A549 (cell line): ENCODE measurements at places on chromosomes 5 and 9.

- DNase-seq: no peak
These were observed 670 bp upstream of the KIF2A start for GRCh38 chr5:62305358-62305714.

GRCh38 chr5:168372356-168372946 lies 81.0 kb downstream of the WWC1 start:
- no peak for DNase-seq

DNA sequence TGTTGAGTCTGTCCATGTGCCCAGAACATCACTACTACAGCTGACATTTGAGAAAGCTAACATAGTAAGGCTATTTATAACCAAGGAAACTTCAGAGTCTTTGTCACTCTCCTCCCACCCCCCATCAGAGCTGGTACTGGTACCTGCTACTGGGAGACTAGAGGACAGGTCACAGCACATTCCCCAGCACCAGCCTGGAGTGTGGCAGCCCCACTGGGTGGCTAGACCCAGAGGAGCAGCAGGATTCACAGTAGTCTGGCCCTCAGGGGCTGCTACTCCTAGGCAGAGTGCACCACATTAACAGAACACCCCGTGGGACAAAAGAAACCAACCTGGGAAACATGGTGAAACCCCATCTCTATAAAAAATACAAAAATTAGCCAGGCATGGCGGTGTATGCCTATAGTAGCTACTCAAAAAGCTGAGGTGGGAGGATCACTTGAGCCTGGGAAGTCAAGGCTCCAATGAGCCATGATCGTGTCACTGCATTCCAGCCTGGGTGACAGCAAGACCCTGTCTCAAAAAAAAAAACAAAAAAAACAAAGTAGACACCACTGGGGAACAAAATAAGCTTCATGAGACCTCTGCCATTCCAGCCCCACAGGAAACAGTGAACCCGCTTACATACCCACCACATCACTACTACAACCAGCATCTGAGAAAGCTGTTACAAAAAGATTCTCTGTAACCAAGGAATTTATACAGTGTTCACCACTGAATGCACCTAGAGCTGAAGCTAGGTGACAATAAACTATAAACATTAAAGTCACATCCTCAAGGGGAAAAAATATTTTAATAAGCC lies 26.3 kb upstream of the PTGER4 start:
- no peak for DNase-seq

DNA sequence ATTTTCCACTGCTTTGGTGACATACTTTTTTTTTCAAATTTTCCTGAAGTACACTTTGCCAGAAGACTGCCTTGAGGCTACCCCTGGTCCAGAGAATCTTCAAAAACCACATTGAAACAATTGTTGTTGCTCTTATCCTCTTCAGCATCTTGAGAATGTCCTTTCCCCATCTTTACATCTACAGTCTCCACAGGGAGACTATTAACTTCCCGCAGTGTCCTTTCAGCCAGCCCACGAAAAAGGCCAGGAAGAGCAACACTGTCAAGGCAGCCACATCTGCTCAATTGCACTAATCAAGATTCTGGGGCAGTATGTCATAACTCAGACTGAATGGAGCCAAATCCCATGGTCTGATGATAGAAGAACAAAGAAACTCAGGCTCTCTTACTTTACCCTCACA lies 148.3 kb downstream of the ENC1 start:
- DNase-seq: no peak

GRCh38 chr5:174935854-174936474 lies 211.6 kb downstream of the MSX2 start:
- DNase-seq: peak; percentile 68

- no peak for DNase-seq
These were observed 2.7 kb upstream of the MYMK start for GRCh38 chr9:133527444-133527920.

- no peak for DNase-seq
These were observed 345.8 kb upstream of the KLF9 start for GRCh38 chr9:70760228-70760627.

DNA sequence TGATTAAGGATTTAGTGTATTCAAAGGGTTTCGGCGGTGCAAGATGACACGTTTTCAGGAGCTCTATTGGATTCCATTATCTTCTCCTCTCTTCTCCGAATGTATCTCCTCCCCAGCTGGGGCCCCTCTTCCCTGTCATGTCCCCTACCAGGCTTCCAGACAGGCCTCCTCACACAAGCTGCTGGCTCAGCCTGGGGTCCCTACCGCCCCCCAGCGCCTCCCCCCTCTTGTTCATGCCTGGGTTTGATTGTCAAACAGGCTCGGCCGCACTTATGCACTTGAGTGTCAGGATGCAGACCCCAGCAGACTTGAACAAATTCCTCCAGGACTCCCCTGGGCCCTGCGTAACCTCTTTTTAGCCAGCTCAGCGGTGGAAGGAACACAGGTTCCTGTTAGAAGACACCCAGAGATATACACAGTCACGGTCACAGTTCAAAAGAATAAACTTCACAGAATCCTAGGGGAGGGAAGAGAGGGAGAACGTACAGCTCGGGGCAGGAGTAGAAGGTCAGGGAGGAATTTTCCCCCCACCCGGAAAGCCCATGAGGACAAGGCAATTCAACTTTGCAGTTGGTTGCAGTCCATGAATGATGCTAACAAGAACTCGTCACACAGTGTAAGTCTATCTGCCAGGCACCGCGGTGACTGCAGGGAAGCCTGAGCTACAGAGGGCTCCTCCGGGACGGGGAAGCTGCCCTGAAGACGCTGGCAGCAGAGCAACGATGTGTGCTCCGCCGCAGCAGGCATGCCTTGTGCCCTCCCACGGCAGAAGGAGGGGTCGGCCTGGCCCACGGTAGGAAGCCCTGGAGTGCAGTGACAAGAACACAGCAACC lies 560.0 kb downstream of the BNC2 start:
- DNase-seq: no peak

DNA sequence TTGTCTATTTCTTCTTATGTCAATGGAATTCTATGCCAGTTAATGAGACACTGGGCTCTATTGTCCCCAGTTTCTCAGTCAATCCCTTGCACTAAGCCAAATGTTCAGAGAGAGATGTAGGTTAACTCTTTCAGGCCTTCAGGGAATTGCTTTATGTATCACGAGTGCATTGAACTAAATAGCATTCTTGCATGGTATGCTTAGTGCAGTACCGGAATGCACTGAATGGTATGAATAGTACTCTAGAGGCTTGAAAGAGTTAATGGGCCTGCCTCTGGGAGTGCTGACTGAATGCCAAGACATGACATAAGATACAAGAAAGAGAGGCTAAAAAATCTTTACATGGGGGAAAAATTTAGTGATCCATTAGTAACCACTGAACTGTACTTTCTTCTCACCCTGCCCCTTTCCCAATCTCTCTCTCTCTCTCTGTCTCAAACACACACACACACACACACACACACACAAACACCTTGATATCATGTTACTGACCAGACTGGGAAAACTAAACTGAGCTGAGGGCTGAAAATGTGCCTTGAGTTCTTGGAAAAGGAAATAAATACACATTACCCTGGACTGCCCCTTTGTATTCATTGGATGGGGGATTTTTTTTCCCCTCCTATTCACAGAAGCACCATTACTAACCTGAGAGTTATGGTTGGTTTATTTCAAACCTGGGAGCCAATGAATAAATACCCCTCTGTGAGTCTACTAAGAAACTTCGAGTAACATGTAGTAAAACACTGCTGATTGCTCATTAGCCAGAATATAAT lies 35.4 kb upstream of the TMC1 start:
- DNase-seq: peak; percentile 16

DNA sequence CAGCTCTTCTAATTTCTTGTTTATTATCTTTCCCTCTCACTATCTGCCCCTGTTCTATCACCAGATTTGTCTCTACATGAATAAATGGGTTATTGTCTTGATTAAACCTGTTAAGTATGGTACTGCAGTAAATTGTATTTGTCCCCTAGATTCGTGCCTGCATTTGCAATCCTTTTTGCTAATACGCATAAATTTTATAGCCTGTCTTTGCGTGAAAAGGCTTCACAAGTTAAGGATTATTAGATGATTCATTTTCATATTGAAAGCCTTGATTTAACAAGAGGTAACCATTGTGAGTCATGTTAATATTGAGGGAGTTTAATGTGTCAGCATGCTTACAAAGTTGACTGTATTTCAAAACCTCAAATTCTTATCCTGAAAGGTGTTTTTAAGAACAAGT lies 204.6 kb downstream of the PCSK1 start:
- DNase-seq: no peak

DNA sequence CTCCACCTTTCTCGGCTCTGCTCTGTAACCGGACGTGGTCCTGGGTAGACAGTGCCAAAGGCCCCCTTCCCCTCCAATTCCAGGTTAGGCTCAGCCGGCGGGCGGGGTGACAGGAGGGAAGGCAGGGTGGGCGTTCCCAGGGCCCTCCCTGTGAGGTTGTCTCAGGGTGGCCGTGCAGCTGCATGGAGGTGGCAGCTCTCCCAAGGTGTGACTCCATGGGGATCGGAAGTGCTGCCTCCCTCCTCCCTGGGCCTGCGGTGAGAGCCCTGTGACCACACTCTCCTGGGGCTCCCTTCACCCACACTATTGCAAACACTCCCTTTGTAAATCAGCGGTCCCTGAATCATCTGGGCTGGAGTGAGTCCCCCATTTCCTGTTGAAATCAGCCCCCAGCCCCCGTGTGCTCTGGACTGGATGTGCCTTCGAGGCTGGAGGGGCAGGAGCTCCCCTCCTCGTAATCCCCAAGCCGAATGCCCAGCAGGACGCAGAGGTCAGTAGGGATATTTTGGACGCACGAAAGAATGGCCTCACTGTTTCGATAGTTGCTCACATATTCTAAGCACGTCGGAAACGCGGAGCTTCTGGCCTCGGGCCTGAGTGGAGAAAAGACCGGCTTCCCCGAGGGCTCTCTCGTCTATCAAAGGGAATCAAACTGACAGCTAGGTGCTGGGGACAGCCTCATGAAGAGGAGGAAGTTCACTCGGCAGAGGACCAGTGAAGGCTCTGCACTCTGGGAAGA lies 107.6 kb upstream of the COL5A1 start:
- no peak for DNase-seq

DNA sequence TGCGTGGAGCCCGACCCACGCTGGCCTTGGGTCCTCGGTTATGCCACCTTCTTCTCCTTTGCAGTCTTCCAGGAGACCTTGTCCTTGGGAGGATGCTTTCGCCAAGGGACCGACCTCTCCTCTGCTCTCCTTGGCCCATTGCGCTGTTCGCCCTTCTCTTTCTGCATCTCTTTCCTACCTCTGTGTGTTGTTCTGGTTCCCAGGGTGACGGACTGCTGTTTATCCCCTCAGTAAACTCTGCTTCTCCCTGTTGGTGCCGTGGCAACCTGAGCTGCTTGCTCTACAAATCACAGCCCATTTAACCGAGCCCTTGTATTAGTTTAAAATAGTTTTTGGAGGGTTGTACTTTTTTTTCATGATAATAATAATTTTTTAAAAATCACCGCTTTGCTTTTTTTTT lies 97.9 kb downstream of the DAPK1 start:
- DNase-seq: peak; percentile 30

DNA sequence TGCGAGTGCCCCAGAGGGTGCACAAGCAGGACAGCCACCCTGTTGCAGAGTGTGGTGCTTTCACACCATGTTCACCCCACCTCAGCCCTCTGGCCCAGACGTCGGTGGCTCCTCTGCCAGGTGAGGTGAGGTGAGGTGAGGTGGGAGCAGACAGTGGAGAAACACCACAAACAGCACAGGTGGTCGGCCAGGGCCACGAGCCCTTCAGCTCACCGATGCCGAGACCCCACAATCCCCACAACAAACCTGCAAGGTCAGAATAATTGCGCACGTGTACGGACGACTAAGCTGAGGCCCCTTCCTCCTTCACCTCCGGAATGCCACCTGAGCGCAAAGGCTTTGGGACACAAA lies 10.5 kb downstream of the BRD3 start:
- no peak for DNase-seq

DNA sequence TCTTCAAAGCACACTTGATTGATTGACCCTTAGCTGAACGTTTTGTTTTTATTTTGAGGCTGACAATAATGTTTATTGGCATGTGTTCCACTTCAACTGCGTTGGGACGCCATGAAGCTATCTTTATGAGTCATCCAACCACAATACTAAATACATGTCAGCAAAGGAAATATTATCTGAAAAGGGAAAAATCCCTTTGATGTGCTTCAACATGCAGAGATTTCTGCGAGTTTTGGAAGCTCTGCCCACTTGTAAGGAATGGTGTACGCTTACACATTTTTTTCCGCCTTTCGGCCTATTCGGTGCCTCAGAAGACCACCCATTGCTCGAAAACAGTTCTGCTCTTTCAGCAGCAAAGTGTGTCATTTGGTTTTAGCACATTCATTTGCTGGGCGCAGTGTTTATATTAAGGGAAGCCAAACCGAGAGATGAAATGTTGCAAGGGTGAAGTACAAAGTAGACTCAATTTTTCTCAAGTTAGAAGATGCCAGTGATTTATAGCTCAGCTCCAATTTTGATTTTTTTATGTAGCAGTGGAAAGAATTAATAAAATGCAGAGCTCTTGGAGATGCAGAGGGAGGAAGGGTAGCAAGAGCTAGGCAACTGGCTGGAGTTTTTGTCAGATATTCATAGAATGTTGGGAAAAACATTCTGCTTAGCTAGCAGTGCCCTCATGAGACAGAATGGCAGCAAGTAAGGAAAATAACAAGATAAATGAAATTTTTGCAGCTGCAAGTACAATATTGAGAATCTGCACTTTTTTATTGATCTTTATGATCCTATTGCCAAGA lies 68.9 kb downstream of the PRDM6 start:
- no peak for DNase-seq
